NCI-H2107 (cell line): ENCODE measurements at places on chromosomes 16 and 17.

DNA sequence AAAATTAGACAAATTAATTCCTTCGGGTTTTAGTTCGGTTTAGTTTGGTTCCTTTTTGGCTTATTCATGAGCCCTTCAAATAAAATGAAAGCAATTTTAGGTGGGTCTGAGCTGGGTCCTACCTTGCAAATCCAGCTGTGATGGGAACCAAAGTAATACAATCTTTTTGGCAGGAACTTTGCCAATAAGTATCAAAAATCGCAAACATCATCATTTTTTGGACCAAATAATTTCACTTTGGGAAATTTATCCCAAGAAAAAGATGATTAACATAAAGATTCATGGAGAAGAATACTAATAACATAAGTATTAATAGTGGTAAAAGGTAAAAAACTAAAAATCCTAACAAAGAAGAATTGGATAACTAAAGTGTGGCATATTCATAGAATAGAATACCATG, 67.8 kb upstream of the MYOCD start:
- no peak for DNase-seq

- DNase-seq, result no peak
Observed at GRCh38 chr16:21227866-21228265, 5.6 kb upstream of the ANKS4B start.

DNA sequence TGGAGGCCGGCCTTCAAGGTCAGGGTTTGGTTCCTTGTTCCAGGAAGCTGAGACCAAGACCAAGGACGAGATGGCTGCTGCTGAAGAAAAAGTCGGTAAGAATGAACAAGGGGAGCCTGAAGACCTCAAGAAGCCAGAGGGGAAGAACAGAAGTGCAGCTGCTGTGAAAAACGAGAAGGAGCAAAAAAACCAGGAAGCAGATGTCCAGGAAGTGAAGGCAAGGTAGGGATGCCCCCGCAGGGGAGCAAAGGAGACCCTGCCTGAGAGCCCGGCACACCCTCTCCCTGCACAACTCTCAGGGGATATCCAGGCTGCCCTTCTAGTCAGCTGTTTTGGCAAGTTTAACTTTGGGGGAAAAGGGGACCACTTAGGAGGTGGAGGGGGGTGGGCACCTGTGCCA, 29.0 kb downstream of the RNF213 start:
- DNase-seq, result no peak

- peak; percentile 98 for DNase-seq
Observed at GRCh38 chr16:53503270-53503923, 388 bp upstream of the AKTIP start.

DNA sequence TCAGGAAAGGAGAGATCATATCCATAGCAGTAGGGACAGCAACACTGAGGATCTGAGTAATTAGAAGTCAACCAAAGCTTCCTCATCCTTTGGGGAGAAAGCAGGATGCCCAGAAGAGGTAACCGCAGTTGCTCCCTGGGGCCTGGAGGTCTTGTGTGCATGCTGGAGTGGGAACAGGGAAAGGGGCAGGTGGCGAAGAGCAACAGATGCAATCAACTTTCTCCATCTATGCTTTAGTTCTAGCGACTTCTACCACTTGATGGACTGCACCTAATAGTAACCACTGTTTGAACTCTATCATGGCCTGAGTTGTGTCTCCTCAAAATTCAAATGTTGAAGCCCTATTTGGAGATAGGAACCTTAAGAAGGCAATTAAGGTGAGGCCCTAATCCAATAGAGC, 503.8 kb downstream of the NPIPA7 start:
- DNase-seq, result no peak

DNA sequence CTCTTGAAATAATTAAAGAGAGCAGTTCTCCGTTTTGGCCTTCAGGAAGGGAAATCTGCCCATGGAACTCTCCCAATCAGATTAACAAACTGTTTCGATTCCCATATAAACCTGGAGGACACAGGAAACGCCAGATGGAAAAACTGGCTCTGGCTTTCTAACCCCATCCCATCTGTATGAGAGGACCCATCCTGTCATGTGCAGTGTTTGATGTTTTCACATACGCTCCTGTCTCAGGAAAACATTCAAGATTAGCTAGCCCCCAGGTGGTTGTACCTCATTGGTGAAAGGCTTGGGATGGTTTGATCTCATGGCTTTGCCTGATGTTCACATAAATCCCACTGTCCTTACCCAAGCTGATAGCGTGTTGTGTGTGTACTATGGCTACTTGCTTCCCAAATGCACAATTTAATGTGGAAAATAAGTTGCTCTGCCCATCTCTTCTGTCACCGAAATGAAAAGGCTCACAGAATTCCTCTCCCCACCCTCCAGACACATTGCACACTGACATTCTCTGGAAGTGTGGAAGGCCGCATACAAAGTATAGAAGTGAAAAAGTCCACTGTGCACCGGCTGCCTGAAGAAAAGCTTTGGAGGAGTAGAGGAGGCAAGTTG, 18.2 kb upstream of the ERN1 start:
- DNase-seq, result no peak

DNA sequence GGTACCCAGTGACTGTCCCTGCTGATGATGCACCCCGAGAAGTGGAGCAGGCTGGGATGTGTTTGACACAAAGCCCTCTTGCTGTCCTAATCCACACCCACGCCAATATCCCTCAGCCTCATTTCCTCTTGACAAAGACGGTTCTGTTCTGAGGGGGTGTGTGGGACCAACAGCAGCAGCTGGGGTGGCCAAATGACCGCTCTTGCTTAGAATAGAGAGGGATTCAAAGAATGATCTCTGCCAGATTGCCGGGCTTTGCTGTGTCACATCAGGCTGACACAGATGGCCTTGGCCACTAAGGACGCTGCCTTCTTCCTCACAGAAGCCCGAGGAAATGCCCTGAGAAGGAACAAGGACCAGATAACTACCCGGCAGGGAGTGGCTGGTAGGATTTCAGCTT, 250.7 kb downstream of the NTN1 start:
- DNase-seq, result no peak

GRCh38 chr17:17754719-17755686, 73.7 kb downstream of the RAI1 start:
- DNase-seq, result no peak

DNA sequence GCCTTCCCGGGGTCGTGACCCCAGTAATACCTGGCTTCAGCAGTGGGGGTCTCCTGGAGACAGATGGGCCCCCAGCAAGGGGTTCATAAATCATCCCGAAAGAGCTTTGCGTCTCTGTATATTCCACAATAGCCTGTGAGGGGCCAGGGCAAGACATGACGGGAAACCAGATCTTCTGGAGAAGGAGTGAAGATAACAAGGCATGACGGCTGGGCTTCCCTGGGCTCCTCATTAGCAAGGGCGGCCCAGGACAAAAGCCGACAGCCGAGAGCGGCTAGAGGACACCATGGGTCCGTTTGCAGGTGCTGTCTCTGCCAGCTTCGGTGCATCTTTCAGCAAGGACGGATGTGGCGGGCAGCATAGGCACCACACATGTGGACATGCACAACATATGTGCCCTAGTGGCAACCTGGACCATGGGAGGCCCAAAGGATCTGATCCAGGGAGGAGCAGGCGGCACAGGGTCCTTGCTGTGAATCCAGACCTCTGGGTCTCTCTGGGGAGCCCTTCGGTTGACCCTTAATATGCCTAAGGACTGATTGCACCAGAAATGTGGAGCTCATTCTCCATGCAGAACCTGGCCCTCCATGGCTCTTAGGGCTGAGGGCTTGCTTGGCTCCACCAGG, 136.9 kb upstream of the FOXF1 start:
- no peak for DNase-seq

DNA sequence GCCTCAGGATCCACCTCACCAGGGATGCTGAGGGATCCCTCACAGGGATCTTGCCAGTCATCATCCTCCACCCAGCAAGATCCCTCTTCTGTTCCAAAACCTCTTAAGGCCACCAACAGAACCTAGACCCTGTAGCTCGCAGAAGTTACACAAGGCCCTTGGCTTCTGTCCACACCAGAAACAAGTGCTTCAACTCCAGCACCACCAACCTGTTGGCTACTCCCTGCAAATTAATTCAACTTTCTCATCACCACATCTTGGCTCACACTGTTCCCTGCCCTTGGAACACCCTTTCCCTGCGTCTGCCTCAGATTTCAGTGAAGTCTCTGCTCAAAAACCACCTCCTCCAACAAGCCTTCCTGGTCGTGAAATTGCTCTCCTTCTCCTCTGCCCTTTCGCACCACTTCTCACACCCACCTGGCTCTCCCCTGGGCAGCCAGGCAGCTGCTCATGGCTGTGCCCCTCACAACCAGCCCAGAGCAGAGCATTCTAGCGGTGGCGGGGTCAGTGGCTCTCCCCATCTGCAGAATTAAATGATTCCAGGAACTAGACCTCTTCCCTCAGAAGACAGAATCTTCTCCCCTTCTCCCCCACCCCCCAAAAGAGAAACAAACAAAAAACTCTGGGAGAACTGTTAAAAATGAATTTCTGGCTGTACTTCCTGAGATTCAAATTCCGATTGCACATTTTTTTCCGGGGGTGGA, 1.8 kb downstream of the PLLP start:
- DNase-seq, result no peak

GRCh38 chr17:73646409-73647300, 2.4 kb upstream of the SDK2 start:
- DNase-seq, result no peak

GRCh38 chr17:82088838-82089722, 9.0 kb downstream of the FASN start:
- no peak for DNase-seq

DNA sequence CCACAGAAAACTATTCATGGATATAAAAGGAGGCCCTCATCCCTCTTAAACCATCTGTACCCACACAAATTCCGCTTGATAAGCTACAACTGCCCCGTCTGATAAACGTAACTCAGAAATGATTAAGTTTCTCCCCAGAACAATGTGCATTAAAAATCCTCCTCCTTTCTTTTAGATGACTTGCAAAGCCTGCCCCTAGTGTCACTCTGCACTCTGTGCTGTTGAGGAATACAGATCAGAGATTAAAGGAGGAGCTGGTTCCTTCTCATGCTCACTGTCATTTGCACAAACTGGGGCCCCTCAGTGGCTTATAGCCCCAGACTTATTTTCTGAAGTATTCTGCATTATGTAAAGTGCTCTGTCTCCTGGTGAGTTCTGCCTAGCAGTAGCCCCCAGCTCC, 33.3 kb downstream of the CDRT15 start:
- DNase-seq, result no peak

GRCh38 chr17:2899906-2900305, 103.7 kb downstream of the RAP1GAP2 start:
- DNase-seq, result peak; percentile 65

- no peak for DNase-seq
Observed at GRCh38 chr16:53629607-53630312, 73.9 kb downstream of the RPGRIP1L start.
